H1 (cell line): ENCODE measurements at places on chromosomes 1 and 21.

- no peak for DNase-seq
Observed at GRCh38 chr1:3892748-3893147, 7.3 kb downstream of the C1orf174 start.

GRCh38 chr21:18007121-18007520, 188.0 kb upstream of the C21orf91 start:
- DNase-seq: no peak

DNA sequence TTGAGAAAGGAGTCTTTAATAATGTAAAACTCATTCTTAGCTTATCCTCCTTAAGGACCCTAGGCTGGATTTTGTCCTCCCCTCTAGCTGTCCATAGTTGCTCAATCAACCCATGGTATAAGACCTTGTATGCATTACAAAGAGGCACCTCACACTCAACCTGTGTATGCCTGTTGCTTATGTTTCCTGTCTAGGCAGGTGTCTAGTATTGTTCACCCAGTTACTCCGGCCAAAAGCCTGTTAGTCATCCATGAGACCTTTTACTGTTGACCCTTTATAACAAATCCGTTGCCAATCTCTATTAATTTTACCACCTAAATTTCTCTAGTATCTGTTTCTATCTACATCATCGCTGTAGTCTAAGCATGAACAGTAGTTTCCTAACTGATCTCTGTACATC, 3.7 kb downstream of the LYPLAL1 start:
- no peak for DNase-seq

DNA sequence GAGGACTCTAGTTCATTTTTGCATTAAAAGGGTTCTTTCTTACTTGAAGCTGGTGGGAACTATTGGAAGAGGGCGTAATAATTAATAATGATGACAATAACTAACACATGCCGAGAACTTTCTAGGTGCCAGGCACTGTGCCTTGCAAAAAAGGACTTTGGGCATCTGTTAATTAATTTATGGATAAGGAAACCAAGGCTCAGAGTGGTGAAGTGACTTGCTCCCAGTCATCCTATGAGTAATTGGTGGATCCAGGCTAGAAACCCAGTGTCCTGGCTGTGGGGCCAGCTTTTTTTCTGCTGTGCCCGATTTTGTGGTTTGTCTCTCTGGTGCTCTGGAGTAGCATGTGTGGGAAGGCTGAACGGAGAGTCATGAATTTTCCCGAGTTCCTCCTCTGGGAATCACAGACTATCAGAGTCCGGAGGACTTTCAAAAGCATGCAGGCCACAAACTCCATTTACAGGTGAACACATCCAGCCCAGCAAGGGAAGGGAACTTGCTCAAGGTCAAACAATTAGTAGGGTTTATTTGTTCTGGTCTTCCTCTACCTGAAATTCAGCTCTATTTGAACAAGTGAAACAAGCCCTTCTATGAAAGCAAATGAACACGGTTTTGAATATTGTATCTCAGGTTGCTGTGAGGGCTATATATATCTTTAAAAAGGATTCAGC, 23.4 kb downstream of the ROR1 start:
- DNase-seq: no peak

- DNase-seq: no peak
Observed at GRCh38 chr1:224739997-224740684, 124.0 kb downstream of the CNIH3 start.

- no peak for DNase-seq
Observed at GRCh38 chr21:32806810-32807386, 35.3 kb upstream of the PAXBP1 start.

DNA sequence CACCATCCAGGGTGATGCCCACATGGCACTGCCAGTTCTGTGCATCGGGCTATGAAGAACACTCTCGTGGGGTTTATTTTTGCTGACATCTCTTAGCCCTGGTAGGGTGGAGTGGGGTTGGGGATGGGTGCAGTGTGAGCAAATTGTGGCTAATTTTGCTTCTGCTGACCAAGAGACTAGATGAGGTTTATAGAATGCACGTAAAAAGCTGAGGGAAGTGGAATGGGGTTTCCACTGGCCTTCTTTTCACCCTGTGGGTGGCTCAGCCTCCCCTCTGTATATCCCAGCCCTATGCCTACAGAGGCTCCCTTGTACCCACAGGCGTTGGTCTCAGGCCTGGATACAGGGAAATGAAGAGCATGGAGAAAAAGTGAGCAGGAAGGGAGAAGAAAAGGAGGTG, 44.1 kb upstream of the RAB4A start:
- no peak for DNase-seq

DNA sequence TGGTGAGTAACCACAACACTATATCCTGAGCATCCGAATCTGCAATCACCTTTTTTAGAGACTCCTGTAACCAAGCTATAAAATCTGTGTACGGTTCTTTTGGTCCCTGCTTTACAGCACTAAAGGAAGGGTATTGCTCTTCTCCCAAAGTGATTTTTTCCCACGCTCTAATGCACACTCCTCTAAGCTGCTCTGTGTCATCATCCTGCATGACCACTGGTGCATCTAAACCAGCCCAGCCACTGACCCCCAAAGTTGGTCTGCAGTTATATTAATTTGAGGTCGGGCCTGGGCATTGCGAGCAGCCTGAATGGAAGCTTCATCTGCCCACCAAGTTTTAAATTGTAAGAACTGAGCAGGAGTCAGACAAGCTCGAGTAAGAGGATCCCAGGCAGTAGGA, 480.0 kb downstream of the PTPRU start:
- no peak for DNase-seq

- DNase-seq: no peak
Observed at GRCh38 chr1:32868806-32869455, 1.8 kb downstream of the FNDC5 start.

DNA sequence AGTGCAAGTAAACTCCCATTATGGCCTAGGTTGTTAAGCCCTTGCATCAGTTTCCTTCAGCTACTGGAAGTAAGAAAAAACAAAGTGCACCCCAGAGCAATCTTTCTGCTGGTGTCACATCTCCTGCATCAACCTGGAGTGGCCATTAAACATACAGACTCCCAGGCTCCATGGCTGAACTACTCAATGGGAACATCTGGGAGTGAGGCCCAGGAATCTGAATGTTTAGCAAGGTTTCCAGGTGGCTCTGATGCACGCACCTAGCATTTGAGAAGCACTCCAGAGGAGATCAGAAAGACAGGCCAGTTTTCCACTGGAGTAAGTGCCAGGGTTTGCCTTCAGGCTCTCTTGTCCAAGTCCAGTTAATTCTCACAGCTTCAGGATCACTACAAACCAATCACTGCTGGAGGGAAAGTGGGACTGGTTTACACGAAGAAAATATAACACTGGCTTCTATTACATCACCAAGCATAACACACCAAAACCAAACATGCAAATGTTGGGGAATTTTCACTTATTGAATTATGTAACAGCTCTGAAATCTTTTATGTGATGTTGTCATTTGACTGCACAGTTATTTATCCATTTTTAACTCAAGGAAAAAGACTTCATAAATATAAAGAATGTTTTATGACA, 22.3 kb upstream of the ABCA4 start:
- DNase-seq: no peak

DNA sequence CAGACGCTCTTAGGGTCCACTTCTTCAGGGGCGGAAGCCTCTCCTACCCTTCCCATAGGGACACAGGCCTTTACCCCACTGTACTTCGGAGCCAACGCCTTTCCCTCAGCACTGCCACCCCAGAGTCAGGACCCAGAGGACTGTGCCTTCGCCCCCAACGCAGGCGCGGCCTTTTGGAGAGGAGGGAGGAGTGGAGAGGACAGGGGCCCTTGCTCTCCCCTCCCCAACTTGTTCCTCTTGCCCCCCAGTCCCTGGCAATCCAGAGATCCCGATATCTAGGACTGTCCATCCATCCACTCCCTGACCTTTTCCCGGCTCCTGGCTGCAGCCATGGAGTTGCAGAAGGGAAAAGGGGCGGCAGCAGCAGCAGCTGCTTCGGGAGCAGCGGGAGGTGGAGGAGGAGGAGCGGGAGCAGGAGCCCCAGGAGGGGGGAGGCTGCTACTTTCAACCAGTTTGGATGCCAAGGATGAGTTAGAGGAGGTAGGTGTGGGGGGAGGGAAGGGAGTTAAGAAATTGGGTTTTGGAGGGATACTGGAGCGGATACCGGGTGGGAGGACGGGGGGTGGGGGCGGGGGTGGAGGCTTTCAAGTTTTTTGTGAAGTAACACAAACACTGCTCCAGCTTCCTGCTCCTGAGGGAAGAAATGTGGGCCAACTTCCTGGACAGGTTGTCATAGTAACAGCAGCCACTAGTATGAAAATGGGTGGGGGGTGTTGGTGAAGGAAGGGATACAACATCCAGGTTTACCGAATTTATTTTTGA, 636 bp downstream of the INTS3 start:
- DNase-seq: no peak

DNA sequence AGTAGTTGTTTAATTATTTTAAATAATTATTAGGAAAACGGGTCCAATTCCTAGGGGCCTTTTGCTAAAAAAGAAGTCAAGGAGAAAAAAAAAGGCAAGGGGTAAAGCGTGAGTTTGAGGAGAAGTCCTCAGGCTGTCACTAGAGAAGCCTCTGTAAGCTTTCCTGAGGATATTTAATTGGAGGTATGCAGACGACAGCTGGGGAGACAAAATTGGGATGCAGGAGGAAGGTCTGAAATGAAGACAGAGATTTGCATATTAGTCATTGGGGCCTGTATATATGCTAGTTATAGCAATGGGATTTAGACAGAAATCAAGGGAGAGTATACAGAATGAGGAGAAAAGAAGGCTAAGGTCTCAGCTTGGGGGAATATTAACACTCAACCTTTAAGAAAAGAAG, 8.6 kb downstream of the ATP6V1G3 start:
- no peak for DNase-seq
